NCI-H526 treated with DMSO at 0.1 percent for 48 hours (cell line): ENCODE measurements at places on chromosomes 7 and 10.

- no peak for DNase-seq
These were observed 180.6 kb downstream of the CHCHD3 start for GRCh38 chr7:132901241-132901640.

DNA sequence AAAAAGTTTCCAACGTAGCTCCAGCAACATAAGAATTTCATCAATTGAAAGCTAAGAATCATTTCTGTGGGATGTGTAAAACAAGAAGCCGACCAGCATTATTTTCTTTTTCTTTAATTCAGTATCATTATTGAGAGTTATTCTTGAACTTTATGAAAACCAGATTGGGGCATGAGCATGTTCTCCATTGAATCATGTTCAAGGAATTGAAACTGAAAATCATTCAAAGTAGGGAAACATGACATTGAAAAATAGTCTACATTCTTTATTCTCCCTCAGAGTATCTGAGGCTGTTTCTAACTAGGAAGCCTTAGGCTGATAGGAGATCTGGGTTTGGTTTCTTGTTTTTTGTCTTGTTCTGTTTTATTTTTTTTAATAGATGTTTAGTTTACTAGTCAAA is 253.7 kb downstream of the DYNC1I1 start:
- DNase-seq = no peak

DNA sequence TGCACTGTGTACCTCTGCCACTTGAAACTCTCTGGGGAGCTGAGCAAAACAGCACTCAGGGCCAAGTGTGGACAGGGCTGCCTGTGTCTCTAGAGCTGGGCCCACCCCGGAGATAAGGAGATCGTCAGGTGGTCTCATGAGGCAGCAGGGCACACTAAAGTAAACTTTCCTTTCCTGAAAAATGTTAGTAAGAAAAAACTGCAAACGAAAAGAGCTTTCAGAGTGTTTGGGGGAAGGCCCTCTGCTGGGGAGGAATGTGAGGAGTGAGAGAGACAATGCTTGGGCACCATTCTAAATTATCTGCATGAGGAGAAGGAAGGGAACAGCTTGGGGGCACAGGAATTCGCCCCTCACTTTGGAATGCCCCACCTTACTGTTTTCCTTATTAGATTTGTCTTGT is 127.7 kb downstream of the ATXN7L1 start:
- DNase-seq = no peak

GRCh38 chr7:149735779-149736477 is 37.5 kb downstream of the ZNF467 start:
- no peak for DNase-seq

- DNase-seq = no peak
These were observed 11.5 kb upstream of the GATA3 start for GRCh38 chr10:8042721-8043568.

GRCh38 chr7:77465256-77465655 is 49.1 kb upstream of the GSAP start:
- DNase-seq = no peak

DNA sequence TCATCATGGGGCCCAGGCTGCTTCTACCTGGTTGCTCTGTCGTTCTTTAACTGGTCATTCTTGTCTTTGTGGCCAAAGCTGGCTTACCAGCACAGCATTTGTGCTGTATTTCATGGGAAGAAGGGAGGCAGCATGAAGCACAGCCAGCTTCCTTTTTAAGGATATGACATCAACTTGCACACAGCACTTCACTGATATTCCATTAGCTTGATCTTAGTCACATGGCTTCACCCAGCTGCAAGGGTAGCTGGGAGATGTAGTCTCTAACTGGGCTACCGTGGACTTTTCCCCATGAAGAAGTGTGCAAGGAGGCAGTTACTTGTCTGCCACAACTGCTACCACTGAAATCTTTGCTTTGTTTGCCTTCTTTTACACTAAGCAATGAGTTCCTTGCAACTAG is 525.2 kb downstream of the LRMDA start:
- DNase-seq = no peak

DNA sequence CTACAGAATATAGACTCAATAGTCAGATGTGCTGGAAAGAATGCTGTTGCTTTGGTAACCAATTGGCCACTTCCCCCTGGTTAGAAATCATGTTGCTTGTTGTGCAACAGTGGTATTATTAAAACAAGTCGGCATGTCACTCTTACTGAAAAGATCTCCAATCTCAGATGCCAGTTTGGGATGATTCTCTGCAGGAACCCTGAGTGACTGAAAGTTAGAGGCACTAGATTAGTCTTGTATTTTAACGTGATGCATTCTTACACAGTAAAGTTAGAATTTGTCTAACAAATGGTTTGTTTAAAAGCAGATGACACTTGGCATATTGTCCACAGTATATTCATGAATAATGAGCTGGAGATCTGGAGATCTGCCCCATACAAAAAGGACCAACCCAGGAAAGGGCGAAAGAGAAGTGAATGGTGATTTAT is 287.6 kb downstream of the TWIST1 start:
- DNase-seq = no peak

- no peak for DNase-seq
These were observed 61.6 kb upstream of the RNF32 start for GRCh38 chr7:156578978-156579430.

- DNase-seq = no peak
These were observed 523 bp downstream of the PURB start for GRCh38 chr7:44884621-44885393.

- DNase-seq = no peak
These were observed 108.9 kb downstream of the SAMD9 start for GRCh38 chr7:93008833-93009232.

GRCh38 chr7:114629762-114630161 is 215.1 kb downstream of the FOXP2 start:
- no peak for DNase-seq

- DNase-seq = no peak
These were observed 226.1 kb downstream of the CDC14C start for GRCh38 chr7:49150486-49150885.

DNA sequence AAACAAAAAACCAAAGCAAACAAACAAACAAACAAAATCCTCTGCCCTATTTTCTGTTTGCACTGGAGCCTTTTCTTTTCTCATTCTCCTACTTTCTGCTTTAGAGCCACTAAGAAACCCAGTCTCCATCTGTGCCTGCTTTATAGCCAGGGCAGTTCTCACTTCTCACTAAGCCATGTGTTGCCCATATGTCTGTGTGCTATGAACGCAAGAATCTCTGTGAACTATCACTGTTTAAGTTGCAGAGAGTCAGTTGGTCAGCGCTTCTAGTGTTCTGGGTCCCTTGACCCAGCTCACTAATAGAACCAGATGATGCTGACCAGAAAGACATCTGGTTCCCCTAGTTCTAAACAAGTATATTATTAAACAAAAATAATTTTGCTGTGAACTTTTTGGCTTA is 81.4 kb downstream of the FAM185A start:
- DNase-seq = no peak
